Bone marrow (tissue), 2 donors: ENCODE measurements at places on chromosomes 13 and 19.

- no peak for DNase-seq
Measured at GRCh38 chr19:13094106-13094504, 8.6 kb downstream of the LYL1 start.

DNA sequence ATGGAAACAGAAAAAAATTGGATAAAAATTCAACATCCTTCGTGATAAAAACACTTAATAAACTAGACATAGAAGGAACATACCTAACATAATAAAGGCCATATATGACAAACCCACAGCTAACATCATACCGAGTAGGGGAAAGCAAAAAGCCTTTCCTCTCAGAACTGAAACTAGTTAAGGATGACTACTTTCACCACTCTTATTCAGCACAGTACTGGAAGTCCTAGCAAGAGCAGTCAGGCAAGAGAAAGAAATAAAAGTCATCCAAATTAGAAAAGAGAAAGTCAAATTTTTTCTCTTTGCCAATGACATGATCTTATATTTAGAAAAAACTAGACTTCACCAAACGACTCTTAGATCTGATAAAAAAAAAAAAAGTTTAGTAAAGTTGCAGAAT, 25.8 kb upstream of the SLC7A9 start:
- DNase-seq: no peak

DNA sequence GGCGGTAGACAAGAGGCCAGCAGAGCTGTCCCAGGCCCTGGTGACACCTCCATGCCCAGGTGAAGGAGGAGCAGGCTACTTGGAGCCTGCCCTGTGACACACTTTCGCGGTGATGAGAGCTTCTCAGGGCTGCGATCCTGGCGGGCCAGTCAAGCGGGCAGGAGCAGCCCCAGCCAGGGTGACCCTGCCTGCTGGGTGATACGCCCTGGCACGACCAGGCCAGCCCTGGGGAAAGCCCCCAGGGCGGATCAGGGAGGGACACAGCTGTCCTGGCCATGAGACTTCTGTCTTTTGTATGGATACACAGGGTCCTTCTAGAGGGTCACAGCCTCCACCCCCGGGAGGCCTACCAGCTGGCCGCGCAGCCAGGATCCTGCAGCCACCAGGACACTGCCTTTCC, 13.1 kb downstream of the DNM2 start:
- no peak for DNase-seq

- DNase-seq: no peak
Measured at GRCh38 chr13:26221399-26221720, 754 bp downstream of the RNF6 start.

- no peak for DNase-seq
Measured at GRCh38 chr13:48398450-48399095, 14.3 kb downstream of the LPAR6 start.

DNA sequence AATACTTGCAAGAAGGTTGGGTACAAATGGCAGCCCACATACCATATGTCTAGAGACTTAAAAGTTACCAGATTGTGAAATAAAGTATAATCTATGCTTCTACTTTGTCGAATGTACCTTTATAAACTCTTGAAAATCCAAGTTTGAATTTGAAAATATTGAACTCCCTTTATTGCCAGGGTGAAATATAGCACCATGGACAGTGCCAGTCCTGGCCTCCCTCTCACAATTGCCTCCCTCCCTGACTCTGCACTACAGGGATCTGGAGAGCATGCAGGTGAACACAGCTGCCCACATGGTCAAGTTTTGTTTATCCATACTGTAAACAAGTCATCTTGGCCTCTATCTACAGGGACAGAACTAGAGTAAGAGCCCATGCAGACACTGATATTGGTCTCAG, 394.1 kb upstream of the SLITRK6 start:
- DNase-seq: no peak
